ENCODE measurements at places on chromosomes 1 and 21.

- DNase-seq, result no peak
Observed at GRCh38 chr1:157574836-157575235, 22.5 kb upstream of the FCRL5 start.

DNA sequence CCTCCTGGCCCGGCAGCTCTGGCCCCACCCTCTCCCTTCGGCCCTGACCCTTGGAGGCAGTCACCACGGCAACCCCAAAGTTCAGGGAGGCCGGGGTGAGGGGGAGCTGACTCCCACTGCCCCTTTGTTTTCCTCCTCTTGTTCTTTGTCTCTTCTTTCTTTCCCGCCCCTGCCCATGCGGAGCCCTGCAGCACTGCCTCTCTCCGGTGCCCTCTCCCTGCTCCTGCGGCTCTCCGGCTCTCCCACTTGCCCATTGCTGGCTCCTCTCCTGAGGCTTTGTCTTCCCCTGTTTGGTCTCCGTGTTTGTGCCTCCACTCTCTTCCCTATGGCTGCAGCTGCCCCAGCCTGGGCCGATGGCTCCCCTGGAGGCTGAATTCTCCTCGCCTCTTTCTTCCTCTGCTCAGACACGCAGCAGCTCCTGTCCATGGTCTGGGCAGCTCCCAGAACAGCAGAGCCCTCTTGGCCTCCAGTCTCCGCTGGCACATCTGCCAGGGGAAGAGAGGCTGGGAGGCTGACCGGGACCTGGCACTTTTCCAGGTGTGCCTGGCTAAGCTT is 5.8 kb downstream of the CELSR2 start:
- peak; percentile 46 for DNase-seq

GRCh38 chr1:80441664-80442063 is 1359.1 kb upstream of the ADGRL2 start:
- DNase-seq, result no peak

- DNase-seq, result no peak
Observed at GRCh38 chr1:92764116-92764515, 20.8 kb downstream of the EVI5 start.

DNA sequence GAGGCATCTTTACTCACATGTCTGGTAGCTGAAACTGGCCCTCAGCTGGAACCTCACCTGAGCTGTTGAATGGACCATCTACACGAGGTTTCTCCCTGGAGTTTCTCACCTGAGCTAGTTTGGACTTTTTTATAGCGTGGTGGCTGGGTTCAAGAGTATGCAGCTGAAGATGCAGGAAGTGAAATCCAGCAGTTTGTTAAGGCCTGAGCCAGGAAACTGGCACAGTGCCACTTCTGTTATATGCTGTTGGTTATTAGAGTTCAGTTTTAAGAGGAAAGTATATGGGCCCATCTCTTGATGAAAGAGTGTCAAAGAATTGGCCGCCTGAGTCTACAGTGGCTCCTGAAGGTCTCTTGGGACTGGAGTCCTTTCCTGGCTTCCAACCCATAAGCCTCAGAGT is 35.6 kb downstream of the STUM start:
- DNase-seq, result no peak

DNA sequence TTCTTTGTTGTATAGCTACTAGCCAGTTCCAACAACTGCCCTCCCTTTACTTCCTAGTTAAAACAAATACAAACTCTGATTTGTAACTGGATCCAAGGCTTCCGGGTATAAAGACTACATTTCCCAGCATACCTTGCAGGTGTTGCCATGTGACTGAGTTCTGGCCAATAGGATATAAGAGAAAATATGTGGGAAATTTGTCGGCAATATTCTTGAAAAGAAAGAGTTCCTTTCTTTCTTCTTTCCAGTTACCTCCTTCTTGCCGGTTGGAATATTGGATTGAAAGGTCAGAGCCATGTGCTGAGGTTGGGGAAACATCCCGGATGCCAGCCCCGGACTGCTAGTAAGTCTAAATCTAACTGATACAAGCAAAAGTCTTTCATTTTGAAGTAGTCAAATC is 23.0 kb upstream of the ZBTB40 start:
- DNase-seq, result peak; percentile 39

DNA sequence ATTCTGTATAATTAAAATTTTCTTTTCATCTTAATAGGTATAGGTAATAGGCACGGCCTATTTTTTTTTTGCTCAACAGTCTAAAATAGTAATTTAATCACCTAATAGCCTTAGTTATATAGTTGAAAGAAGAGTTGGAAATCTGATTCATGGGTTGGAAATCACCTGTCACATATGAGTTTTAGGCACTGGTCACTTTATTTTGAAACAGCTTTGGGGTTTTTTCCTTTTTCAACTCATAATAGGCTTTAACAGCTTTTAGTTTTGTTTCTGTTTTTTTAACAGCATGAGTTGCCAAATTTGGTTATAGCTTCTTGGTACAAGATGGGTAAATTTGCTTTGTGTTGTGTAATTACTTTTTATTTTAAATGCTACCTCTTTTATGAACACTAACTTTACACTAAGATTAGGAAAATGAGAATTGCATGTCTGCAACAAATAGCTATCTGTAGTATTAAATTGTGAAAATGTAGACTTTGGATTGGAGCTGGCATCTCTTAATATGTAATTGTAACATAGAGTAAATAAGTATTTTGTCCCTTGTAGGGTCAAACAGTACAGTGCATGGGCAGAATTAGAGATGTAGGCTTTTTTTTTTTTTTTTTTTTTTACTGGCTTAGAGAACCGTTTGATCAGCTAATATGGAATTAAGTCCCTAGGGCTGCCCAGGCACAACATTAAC is 109.8 kb downstream of the OSBPL9 start:
- no peak for DNase-seq

DNA sequence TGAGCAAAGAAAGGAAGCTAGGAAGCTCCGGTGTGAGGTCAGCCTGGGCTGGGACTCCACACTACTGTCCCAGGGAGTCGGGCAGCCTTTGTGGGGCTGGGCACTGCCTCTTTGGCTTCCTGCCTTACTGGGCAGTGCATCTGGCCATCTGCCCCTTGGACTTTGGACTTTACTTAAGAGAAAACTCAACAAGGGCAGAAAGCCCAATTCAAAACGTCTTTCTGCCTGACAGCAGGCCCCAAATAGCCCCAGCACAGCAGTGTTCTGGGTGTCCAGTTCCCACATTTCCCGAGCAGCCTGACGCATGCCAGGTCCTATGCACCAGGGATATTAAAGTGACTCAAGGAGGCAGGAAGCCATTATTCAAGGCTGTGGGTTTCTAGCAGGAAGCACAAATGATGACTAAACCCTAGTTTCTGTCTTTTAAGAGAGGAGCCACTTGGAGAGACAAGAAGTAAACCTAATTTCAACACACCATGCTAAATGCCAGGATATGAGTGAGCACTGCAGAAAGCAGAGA is 37.9 kb upstream of the EDEM3 start:
- peak; percentile 84 for DNase-seq

- no peak for DNase-seq
Observed at GRCh38 chr1:95140791-95141190, 23.6 kb downstream of the TLCD4 start.

DNA sequence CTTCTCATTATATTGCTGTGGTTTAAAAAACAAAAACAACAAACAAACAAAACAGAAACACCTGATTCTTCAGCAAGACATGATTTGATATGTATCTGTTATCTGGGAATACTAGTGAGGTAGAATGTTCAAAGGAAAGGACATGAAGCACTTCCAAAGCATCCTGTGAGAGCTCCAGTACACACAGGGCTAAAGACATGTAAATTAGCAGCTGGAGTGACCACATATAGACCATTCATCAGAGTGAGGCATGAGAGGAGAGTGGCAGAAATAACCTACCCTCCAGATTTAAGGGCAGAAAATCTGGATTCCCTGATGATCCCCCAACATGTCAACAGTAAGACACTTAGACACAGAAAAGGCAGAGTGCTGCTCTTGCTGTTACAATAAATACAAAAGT is 260.5 kb upstream of the CHRM3 start:
- DNase-seq, result no peak

DNA sequence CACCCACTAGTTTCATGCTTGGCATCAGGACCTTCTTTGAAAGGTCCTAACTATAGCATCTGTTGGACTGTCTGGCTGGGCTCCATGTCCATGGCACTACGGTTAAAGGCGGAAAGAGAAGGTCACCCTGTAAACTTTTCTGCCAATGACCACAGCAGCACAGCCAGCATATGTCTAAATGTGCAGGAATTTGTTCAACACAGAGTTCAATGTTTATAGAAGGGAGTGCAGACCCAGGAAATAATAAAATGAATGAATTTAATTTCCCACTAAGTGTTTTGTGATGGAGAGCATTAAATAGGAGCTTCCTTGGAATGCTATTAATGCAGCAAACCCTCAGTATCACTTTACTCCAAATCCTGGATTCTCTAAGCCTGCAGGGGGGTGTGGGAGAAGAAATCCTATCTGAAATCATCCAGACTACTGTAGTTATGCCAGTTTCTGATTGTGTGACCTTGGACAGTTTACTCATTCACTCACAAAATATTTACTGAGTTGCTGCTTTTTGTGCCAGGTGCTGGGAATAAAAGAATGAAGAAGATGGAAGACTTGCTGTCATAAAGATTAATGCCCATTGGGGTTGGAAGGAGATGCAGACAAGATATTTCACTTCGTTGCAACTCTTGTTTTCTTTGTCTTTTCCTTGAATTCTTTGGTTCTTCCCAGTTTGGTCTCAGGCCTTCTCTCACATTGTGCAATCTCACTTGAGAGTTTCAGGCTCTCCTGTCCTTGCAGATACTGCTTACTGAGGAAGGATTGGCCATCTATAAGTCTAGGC is 195.0 kb downstream of the ROR1 start:
- peak; percentile 17 for DNase-seq
